ENCODE measurements at places on chromosomes 1 and 21.

GRCh38 chr1:227072991-227073390, 132.9 kb downstream of the COQ8A start:
- no peak for DNase-seq

DNA sequence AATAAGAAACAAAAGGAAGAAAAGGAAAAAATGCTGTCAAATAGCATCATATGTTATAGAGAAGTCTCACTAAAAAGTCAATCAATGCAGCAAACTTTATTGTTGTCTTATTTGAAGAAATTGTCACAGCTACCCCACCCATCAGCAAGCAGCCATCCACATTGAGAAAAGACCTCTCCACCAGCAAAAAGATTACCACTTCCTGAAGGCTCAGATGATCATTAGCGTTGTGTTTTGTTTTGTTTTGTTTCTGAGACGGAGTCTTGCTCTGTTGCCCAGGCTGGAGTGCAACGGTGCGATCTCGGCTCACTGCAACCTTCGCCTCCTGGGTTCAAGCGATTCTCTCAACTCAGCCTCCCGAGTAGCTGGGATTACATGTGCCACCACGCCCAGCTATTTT, 29.0 kb downstream of the ATP2B4 start:
- no peak for DNase-seq

GRCh38 chr1:234725177-234726132, 115.5 kb upstream of the IRF2BP2 start:
- DNase-seq = peak; percentile 71

- no peak for DNase-seq
Observed at GRCh38 chr1:45437323-45437722, 53.6 kb downstream of the TESK2 start.

GRCh38 chr1:196467230-196467925, 140.9 kb downstream of the KCNT2 start:
- no peak for DNase-seq

DNA sequence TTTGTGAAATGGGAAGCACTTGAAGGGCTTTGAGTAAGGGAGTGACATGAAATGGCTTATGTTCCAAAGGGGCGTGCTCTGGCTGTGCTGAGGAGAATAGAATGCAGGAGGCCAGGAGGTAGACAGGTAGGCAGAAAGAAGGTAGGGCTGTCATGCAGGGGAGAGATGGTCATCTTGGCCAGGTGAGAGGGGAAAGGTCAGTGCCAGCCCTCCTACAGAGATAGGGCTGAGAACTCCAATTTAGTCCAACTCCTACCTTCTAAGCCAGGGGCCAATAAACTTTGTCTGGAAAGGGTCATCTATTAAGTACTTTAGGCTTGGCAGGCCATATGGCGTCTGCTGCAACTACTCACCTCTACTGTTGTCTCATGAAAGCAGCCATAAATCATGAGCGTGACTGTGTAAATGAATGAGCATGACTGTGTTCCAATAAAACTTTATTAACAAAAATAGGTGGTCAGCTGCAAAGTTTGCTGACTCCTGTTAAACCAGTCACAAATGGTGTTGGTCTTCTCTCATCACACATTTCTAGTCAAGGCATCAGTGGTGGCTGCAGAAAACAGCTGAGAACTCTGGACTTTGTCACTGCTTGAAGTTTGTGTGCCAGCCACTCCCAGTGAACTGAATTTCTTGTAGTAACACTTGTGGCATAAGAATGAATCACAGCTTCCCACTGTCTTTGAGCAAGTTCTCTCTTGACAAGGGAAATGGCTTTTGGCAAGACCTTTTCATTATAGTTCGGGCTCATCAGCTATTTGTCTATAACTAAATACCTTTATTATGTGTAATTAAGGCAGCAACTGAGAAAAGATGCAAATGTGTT, 32.0 kb upstream of the CD2 start:
- DNase-seq = no peak

DNA sequence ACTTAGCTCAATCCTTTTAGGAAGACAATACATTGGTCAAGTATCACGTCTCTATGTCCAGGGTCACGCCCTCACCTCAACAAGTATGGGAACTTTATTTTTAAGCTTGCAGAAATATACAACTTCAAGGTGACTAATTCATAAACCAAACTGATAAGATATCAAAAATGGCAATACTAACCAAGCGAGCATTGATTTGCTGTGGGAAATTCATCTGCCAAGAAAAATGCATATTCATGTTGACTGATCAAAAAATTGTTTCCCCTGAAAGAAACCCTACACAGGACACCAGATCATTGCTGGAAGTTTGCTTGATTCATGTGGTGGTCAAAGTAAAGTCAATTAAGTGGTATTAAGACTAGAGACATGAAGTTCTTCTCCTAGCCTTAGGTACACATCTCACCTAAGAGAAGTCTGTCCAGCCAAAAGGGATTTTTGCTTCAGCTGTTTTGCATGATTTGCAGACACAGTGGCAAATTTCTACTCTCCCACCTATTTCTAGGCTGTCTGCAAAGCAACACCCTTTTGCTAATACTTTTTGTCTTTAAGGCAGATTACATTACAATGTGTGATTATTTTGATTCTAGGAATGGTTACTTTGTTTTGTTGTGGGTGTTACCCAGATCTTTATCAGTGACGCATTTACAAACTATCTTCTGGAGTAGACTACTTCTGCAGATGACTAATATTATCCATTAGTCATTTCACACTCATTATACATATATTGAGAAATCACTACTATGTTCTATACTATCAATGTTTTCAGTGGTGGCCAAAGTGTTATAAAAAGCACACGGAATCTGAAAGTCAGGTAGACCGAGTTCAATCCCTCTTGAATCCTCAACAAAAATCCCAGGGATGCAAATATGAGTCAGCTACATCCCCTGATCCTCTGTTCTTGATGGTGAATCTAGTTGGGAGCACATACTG, 12.4 kb downstream of the SAMSN1 start:
- no peak for DNase-seq

- DNase-seq = no peak
Observed at GRCh38 chr1:30123896-30124295, 599.5 kb downstream of the MATN1 start.

DNA sequence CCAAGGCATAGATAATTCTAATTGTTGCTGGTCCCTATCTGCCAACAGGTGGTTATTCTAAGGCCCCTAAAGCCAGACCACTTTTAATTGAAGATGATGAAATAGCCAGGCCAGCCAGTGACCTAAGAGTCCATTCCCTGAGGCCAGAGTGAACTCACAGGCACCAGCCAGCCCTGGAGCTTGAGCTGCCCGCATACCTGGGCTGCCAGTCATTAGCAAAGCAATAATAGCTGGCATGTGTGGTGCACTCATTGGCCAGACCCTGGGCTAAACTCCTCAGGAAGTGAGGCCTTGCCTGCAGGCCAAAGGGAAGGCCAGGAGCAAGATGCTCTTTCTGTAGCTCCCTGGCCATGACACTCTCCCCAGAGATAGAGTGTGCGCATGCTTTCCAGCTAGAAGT, 180.4 kb upstream of the KLHDC7A start:
- DNase-seq = no peak

GRCh38 chr1:246425139-246425794, 81.8 kb downstream of the SMYD3 start:
- DNase-seq = no peak

DNA sequence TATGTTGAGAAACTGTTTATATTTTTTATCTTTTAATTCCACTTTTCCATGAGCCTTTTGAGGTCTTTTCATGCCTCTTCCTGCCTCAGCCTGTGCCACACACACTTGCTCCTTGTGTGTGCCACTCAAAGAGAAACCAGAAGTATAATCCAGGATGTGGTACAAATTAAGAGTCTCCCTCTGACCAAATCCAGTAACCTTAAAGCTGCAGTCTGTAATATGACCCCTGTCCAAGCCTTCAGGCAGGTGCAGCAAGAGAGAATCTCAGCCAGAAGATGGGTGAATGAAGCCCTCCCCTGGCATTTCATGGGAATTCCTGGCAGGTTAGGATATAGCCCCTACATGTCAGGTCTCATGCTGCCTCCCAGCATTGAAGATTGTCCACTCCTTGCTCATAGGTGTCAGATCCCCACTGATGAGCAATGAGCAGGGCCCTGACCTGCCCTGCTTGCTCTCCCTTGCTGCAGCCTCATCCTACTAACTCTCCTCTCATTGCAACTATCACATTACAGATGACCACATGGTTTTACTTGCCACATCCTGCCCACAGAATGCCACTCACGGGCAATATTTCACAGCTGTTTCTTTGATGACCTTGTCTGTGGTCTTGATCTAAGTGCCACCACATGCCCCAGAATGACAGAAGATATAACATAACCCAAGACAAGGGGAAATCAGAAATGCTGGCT, 169.3 kb downstream of the SEC16B start:
- no peak for DNase-seq

GRCh38 chr1:159077120-159077961, 775 bp upstream of the AIM2 start:
- DNase-seq = peak; percentile 98

DNA sequence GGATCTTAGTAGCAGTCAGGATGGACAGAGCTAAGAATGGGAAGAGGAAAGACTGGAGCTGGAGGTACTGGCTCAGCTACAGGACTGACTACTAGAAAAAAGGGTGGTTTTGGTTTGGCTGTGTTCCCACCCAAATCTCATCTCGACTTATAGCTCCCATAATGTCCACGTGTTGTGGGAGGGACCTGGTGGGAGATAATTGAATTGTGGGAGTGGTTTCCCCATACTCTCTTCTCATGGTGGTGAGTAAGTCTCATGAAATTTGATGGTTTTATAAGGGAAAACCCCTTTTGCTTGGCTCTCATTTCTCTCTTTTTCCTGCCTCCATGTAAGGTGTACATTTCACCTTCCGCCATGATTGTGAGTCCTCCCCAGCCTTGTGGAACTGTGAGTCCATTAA, 466.5 kb upstream of the DEPDC1 start:
- no peak for DNase-seq

GRCh38 chr1:177413982-177414596, 243.3 kb downstream of the BRINP2 start:
- DNase-seq = no peak

- peak; percentile 91 for DNase-seq
Observed at GRCh38 chr1:172638885-172639831, 19.7 kb upstream of the FASLG start.

DNA sequence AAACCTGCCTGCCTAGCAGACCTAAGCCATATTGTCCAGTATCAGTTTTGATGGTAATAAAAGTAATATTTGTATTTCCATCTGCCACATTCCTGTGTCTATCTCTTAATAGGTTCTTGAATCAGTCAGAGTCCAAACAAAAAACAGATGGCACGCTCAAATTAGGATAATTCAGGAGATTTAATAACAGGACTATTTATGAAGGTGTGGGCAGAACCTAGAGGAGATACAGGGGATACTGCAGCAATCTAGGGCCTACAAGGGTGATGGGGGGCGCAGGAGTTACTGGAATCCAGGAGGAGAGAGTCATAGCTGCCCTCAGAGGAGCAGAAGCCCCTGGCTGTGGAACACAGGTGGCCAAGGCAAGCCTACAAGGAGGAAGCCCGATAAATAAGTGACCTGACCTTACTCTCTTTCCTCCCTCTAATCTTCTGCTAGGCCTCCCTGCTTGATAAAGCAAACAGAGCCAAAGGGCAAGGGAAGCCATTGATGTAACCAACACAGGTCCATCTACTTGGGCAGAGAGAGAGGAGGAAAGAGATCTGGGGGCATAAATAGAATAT, 11.9 kb upstream of the HYI start:
- DNase-seq = no peak

DNA sequence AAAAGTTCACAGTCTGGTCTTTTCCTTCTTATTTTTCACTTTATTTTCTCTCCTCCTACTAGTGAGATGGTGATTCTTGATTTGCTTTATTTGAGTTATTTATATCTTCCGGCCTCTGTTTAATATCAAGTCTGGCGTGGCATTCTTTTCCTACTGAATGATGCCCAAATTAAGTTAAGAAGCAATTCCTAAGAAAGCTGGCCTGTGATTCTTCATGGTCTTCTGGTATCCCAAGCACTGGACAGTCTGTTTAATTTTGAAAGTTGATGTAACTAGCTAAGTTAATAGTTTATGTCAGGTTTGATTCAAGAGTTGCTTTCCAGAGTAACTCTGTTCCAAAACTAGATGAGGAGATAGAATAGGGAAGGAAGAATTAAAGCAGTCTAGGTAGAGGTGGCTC, 9.2 kb upstream of the ENAH start:
- DNase-seq = no peak

DNA sequence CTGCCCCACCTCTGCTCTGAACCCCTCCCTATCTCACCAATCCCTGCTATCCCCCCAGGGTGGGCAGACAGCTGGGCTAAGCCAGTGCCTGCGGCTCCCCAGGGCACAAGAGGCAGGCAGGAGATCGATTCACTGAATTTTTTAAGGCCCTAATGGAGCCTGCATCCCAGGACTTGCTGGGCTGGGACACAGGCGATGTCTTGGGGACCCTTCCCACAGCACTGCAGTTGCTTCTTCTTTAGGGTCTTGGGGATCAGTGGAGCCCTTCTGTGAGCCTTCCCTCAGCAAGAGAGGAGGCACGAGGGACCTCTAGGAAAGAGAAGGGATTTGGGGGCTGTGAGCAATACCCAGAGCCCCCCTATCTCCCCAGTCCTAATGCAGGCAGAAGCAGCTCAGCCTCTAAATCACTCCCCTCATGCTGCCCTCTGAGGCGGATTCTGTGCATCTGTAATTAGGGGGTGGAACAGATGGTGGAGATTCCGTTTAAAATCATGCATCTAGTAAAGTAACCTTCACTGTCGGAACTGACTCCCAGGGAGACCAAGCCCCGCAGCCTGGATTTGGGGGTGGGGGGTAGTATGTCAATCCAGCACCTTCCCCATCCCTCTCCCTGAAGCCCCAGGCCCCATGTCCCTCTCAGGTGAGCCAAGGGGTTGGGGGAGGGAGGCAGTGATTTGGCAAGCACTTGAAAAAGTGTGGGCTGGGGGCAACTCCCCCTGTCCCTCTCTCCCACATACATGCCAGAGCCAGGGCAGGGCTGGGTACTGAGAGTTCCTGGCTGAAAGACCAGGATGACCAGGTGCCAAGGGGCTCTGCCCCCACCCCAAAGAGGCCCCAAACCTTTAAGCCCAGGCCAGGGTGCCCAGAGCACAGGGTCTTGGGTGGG, 10.0 kb downstream of the AHDC1 start:
- no peak for DNase-seq

DNA sequence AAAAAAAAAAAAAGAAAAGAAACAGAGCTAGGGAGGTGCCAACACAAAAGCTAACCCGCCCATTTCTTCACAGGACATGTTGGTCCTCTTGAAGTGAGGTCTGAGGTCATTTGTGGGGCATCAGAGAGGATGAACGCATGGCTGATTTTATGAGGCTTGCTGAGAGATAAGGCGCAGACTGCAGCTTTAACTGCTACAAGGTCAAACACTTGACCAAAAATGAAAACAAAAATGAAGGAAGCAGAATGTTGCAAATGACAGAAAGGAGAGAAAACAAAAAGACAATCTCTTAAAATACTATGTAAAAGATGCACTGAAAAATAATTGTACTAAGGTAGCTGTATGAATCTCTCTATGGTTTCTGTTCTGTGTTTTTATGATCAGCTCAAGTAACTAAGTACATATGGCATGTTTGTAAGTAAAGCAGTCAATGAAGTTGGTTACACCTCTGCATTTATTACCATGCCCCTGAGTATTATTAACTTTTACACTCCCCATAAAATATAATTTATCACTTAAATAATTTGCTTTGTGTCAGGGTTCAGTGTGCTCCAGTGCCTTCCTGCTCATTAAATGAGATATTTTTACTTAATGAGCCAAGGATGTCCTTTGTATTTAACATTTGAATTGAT, 249.1 kb upstream of the NR5A2 start:
- no peak for DNase-seq

Measured in stimulated activated CD4-positive, alpha-beta T cell treated with anti-CD3 and anti-CD28 coated beads, Interleukin-1b, Interleukin-23, amount 100 ng/mL, for 48 hours (primary cell).